ENCODE measurements at places on chromosomes 5 and 9. TPM values are rescaled to one million over a fixed set of nuclear protein-coding genes. Genes with fewer than 3 reads are reported as not detected.

WNK2 gene
- total RNA-seq: 5.9 TPM

HSD17B3 gene
- not detected for total RNA-seq

PHPT1 gene
- 294 TPM for total RNA-seq

PTPRD gene
- total RNA-seq: 0.43 TPM

IL33 gene
- total RNA-seq: 0.23 TPM

IFNA13 gene
- total RNA-seq: not detected

CCNJL gene
- total RNA-seq: 10.0 TPM

PCDHAC2 gene
- total RNA-seq: 4.4 TPM

CDX1 gene
- not detected for total RNA-seq

GMCL2 gene
- not detected for total RNA-seq

OTULINL gene
- total RNA-seq: 14.1 TPM

ITGA1 gene
- 1.1 TPM for total RNA-seq

PSD2 gene
- total RNA-seq: not detected

PRELID1 gene
- 283 TPM for total RNA-seq
